ENCODE measurements at places on chromosomes 1 and 21.
A peak's percentile ranks its signal among the peaks of the same experiment; 100 is the strongest.

DNA sequence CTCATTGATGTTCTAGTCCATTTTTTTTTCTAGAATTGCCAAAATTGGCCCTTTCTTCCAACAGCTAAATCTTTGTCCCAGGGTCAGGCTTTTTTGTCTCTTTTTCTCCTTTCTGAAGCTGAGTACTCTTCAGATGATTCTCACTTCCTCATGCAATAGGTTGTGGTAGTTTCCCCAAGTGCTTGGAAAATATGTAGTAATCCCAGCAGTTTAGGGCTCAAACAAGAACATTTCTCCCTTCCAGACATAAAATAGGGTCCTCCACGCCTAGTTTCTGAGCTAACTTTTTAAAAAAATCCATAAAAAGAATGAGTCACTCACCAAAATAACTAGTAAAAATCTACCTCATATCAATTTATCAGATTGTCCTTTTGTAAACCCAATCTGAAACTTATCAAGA is 10.0 kb upstream of the MCOLN3 start:
- DNase-seq: no peak

GRCh38 chr21:41711416-41712007 is 55.3 kb downstream of the RIPK4 start:
- DNase-seq: no peak

GRCh38 chr1:43220905-43221778 is 48.6 kb upstream of the TMEM125 start:
- no peak for DNase-seq

DNA sequence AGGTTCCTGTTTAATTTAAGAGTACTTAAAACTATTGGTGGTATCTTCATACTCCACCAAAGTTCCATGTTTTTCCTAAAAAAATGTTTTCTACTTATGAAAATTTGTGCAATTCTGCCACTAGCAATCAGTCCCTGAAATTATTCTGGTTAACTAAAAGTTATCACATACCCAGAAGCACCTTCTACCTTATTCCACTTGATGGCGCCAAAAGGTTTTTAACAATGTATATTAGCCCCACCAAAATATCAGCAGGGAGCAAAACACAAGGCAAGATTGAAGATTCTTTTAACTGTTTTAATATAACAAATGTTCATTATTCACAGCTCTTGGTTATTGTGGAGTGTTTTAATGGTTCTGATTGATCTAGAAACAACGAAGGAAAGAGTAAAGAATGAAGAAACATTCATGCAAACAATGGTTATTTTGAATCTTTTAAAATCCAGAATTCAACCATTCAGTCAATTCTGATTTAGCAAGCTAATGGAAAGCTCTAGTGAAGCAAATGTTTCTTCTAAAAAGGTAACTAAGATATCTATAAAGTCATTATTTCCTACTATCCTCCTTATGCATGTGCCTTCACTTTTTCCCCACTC is 67.2 kb downstream of the TTLL7 start:
- DNase-seq: peak; percentile 37

DNA sequence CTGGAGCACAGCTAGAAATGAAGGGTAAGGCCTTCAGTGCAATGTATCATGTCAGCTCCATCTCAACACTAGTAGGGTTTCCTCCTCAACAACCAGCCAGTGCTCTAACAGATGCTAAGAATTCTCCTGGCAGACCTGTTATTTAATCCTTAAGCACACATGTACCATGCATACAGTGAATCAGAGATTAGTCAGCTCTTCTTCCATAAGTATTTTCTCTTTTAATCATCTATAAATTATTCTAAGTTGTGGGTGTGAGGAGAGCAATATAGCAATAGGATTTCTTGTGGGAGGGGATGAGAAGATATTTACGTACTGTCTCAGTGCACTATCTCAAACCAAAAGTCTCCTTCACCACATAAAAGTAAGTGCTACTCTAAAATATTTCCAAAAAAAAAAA is 95.3 kb downstream of the COP1 start:
- DNase-seq: no peak

DNA sequence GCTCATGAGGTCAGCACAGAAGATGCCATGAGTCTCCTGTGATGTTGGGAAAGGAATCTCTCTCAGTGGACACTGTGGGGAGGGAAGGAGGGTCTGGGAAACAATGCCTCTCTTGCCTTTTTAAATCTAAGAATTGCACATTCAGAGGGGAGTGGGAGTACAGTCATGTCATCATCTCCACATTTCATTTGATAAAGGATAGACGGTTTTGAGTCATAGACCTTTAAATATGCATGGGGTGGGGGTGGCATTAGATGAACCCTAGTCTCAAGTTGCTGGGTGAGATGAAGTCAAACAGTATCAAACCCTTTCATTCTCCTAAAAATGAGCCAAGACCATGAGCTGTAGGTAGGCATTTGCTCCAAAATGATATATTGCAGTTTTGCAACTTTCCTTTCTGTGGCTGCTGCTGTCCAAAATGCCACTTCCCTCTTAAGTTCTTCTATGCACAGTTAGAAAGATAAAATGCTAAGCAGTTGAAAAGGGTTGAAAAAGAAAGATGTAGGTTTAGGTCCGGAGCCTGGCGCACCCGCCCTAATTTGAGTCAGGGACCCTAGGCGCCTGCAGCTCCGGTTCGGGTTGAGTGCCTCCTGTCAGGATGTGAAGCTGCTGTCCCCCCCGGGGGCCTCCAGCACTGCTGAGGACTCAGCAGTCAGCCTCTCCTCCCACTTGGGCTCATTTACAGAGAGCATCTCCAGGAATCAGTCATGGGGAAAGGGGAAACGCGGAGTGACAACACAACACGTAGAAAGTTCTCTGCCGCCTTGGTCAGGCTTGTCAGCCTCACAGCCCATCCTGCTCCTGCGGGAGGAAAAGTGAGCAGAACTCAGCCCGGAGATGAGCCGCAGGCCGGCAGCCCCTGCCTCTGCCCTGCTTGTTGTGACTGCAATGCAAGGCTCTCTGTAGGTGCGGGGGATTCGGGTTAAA is 479.3 kb upstream of the RUNX1 start:
- no peak for DNase-seq

DNA sequence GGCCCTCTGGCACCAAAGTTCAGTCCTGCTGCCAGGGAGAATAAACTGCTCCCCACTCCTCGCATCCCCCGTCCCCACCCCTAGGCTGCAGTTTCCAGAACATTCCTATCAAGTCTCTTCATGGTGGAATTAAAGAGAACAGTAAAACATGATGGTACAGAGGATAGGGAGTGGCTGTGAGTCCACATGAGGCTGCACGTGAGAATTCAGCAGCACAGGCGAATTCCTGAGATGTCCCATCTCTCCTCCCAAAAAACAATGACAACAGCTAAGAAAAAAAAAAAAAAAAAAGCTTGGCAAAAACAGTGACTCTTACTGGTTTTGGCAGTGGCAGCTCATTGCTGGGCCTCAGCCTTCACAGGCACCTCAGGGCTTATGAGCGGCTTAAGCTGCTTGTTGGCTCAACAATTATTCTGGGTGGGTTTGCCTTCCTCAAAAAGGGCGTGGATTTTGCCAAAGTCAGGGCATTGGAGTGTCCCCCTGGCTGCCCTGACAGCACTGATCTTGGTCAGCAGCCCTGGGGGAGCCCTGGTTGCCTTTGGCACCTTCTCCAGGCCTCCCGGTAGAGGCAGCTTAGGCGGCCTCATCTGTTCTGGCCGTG is 5.7 kb upstream of the IFFO2 start:
- DNase-seq: no peak

- DNase-seq: no peak
Measured at GRCh38 chr1:75855010-75855409, 58.3 kb downstream of the MSH4 start.

GRCh38 chr1:222247081-222247480 is 300.8 kb downstream of the HHIPL2 start:
- no peak for DNase-seq

DNA sequence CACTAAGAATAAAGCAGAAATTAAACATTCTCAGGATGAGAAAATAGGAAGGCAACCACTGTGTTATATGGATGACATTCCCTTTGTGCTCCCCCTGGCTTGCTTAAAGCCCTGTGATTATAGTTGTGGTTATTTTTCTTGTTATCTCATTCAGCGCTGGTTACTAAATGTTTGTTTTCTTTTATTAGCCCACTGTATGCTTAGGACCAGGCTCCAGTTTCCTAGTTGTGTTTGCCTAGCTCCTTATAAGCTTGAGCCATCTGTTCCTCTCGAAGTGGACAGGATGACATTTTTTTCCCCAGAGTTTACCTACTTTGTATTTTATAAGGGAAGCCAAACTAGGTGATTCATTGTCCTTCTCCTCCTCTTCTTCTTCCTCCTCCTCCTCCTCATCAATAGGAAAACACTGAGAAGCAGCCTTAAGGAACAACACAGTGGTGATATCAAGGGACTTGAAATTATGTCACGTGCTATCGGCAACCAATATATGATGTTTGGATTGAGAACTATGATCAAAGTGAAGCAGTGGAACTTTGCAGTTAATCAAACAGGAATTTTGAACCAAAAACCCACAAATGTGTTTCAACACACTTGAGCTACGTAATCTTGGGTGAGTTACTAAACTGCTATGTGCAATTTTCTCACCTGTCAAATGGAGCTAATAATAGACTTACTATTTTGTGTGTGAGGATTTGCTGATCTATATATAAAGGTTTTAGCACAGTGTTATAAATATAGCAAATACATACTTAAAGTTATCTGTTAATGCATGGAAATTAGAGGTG is 35.1 kb upstream of the RGS7 start:
- DNase-seq: no peak

DNA sequence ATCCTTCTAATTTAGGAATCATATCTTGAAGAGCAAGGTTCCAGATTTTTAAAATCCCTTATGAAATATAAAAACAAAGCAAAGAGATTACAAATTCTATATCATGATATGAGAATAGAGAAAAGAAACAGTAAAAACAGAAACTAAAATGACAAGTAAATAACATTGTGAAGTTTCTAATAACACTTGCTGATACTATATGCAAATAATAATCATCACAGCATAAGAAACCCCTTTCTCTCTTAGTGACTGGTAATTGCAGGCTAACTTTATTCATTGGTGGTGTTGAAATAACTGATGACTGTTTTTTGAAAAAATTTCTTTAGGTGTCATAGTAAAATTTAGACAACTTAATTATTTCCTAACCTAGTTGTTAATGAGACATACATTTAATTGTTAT is 281.6 kb downstream of the PLA2G4A start:
- no peak for DNase-seq

GRCh38 chr1:43975249-43975961 is 645 bp downstream of the ATP6V0B start:
- DNase-seq: no peak

- DNase-seq: peak; percentile 78
Measured at GRCh38 chr1:151196292-151196800, 2.0 kb upstream of the PIP5K1A start.

GRCh38 chr1:93625582-93626327 is 55.9 kb downstream of the BCAR3 start:
- no peak for DNase-seq

- no peak for DNase-seq
Measured at GRCh38 chr1:191963781-191964455, 194.3 kb upstream of the RGS18 start.

DNA sequence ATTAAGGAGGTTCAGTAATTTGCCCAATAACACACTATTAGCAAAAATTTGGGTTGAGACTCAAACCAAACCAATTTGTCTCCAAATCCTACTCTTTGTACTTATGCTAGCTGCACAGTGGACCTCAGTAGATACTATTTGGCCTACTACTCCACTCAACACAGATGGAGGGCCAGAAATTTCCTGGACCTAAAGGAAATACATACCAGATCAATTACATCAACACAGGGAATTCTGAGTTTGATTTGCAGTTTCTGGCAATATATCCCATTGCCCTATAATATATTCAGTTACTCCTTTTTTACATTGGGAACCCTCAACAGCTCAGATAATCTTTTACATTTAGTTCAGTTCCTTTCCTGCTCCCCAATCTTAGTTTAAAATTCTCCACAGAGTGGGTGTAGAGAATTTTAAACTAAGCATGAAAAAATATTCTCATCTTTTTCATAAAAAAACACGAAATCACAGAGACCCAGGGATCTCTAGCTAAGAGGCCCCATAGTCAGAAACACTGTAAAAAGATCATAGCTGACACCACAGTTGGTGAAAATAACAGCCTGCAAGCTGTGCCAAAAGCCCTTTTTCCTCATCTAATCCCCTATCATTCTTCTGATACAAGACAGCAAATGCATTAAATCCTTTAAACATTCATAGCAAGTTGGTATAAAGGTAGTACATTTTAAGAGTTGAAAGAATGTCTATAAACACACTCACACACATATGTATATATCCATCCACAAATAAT is 317.7 kb upstream of the ESRRG start:
- DNase-seq: no peak

DNA sequence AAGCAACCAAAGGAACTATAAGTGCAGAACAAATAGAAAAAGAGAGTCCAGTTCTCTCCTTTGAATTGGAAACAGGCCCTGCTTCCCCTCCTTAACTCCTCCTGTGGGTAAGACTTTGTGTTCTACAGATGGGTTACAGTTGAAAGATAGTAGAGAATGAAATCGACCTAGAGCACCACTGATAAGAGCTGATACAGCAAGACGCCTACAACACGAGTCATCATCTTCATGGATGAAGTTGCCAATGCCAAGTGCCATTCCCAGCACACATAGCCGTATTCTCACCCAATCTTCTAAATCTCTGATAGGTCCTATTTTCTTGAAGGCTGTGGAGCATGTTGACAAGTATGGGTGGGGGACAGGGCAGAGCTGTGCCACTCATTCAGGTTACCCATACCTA is 99.8 kb upstream of the CAMK1G start:
- no peak for DNase-seq

DNA sequence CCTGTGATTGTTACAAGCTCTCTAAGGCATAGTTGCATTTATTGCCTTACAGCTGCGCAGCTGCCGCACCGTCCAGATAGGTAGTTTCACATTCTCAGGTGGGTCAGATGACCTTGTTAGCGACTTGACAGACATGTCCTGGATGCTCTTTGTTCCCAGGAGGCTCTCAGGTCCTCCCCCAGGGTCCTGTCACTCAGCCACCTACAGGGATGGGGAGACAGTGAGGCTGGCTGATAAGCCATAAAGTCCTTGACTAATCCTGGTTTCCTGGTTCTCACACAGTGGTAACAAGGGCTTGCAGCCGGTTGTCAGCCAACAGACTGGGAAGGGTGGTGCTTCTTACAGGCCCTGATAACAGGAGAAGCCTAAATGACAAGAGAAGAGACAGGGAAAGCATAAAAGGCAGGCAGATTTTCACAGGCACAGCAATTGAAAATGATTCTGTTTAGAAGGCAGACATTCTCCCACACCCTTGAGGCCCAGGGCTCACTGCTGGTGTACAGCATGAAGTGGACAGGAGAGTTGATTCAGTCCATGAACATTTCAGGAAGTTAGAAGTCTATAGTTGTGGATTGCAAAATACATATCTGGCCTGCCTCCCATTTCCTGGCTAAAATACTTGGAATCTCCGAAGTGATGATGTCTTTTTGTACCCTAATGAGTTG is 2.9 kb downstream of the ARF1 start:
- no peak for DNase-seq

DNA sequence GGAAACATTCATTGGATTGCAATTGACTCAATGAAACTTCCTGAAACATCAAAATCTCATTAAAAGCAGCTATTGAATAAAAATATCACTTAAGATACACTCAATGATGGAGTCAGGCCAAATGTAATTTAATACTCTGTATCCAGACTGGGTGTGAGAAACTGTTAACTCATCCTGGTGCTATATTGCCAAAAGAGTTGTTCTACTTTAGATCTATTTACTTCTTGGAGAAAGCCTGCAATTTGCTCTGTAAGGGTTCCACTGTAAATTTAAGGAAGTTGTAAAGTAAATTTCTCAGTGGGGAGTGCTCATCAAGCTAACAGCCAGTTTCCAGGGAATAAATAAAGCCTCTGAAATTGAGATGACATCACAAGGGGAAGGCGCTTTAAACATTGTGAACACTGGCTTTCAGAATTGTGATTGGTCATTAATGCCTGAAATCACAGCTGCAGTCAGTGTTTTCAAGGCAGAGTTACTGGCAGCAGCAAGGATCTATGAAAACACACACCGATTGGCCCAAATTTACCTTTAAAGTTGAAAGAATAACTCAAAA is 91.4 kb downstream of the OLFM3 start:
- no peak for DNase-seq

Measured in NCI-H2171 (cell line).